ENCODE measurements at places on chromosomes 5 and 9.
A peak's percentile ranks its signal among the peaks of the same experiment; 100 is the strongest.

DNA sequence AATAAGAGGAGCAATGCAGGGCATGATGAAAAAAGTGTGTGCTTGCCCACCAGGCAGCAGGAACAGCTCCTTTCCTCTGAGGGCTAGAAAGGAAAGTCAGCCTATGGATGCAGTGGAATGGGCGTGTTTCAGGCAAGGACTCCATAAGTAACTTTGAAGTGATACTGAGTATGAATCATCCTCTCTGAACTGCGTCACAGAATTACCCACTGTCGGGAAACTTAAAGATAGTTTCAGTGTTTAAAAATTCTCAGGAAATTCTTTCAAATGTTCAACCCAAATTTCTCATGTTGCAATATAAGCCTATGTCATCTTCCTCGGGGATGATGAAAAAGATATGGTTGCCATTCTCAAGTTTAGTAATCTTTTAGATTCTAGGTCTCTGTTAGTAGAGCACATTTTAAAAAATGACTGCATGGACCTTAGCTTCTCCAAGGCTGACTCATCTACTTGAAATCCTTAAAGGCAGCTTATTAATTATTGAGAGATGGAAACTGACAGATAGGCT lies 27.7 kb downstream of the PTCD2 start:
- no peak for DNase-seq

GRCh38 chr5:102523541-102524175 lies 24.9 kb upstream of the SLCO6A1 start:
- no peak for DNase-seq

- no peak for DNase-seq
Observed at GRCh38 chr5:135651156-135651555, 72.4 kb upstream of the CXCL14 start.

DNA sequence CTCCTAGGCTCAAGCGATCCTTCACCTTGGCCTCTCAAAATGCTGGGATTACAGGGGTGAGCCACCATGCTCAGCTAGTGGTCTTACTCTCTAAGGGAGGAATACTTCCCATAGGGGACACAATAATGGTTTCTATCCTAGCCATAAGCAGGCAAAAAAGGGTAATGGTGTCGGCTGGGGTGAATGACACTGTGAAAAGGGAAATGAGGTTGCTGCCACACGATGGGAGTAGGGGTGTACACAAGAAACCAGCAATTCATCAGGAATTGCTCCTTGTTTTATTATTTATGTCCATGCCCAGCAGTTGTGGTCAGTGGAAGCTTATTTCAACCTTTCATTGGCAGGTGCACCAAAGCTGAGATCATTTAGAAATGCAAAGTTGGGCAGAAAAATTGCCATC lies 70.3 kb upstream of the ZFR start:
- DNase-seq = no peak

DNA sequence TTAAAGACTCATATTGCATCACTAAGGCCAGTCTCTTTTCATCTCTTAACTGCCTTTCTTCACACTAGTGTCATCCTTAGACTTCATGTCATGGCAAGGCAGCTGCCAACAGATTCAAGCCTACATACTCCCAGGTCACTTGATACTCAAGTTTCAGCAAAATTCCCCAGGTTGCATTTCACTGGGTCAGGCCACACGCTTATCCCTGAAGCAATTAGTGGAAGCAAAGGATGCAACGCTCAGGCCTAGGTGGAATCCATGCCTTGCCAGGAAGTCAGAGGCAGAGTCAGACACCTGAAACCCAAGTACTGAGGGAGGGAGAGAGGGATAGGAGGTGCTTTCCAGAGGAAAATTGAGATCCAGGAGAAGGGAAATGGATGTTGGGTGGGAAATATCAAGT lies 28.9 kb downstream of the YIPF5 start:
- DNase-seq = no peak

- DNase-seq = no peak
Observed at GRCh38 chr5:173234129-173234790, 746 bp downstream of the NKX2-5 start.

DNA sequence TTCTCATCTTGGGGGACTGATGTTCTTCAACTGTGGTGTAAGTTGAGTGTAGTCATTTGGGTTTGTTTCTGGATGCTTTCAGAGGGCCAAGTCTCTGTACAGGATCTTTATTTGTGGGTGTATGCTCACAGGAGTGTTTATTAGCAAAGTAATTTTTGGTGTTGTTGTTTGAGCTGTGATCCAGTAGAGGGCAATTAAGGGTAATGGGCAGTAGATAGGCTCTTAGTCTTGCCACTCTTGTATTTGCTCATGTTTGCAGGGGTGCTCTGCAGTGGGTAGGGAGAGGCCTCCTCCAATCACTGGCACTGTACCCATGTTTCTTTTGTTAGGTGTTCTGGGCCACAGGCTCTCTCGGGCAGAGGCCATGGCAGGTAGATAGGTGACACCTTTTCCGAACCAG lies 45.9 kb upstream of the ITGA2 start:
- no peak for DNase-seq

DNA sequence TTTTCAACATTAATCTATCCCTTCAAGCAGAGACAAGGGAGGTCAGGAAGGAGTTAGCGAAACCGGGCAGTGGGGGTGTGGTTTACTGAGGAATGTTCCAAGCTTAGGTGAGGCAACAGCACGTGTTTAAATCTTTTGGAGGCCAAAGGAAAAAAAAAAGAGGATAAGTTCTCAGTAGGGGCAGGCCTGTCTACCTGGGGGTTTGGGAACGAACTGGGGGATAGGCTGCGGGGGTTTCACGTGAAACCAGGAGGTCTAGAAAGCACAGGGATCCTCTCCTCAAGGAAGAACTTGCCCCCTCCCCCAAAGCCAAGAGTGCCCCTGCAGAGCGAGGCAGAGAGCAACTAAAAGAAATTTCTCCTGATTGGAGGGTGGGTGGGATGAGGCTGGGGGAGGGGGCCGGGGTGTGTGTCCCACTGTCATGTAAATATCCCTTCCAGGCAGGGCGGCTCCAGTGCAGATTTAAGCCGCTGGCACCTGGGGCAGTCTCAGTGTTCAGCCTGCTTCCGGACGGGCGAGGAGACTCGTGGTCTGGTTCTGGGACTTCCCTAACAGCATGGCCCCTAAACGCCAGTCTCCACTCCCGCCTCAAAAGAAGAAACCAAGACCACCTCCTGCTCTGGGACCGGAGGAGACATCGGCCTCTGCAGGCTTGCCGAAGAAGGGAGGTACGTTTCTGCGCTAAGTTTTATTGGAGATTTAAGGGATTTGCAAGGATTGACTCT lies 5.5 kb upstream of the SET start:
- DNase-seq = peak; percentile 87

DNA sequence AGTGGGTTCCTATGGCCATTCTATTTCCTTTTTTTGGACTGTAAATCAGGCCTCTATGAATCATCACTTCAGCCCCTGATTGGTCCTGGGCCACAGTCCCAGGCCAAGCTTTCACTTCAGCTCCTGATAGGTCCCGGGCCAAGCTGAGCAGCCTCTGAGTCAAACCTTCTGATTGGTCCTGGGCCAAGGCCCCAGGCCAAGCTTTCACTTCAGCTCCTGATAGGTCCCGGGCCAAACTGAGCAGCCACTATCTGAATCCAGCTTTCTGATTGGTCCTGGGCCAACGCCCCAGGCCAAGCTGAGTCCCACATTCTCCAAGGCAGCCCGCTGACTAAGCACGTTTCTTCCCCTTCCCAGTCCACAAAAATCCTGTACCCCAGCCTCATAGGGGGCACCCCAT lies 1972.9 kb upstream of the ACO1 start:
- no peak for DNase-seq

DNA sequence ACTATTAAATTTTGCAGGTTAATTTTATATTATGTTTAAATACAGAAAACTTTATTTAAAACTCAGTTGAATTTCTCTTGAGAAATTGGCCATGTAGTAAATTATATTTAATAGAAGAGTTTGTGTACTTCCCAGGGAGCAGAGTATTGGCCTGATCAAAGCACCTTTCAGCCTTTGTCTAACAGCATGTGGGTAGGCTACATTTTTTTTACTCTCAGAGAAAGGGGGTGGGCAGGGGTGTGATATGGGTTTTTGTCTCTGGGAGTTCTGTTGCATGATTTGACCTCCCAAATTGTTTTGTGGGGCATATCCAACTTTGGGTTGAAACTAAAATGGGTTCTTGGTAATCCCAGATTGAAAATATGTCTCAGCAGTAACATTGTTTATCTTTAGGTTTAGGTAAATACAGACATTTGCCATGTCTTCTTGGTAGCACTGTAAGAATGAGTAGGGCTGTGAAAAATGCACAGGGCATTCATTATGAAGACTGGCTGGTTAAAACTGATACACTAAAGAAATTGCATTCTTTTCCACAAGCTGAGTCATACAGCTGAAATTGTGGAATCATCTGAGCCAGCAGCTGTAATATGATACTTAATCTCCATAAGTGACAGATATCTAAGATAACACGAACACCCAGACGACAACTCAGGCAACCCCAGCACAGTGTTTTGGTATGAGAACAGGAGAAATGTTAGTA lies 75.4 kb upstream of the CDKN2B start:
- DNase-seq = no peak

GRCh38 chr5:142239394-142240159 lies 85.2 kb downstream of the SPRY4 start:
- DNase-seq = no peak

GRCh38 chr5:145772466-145772865 lies 62.7 kb downstream of the PRELID2 start:
- DNase-seq = no peak

DNA sequence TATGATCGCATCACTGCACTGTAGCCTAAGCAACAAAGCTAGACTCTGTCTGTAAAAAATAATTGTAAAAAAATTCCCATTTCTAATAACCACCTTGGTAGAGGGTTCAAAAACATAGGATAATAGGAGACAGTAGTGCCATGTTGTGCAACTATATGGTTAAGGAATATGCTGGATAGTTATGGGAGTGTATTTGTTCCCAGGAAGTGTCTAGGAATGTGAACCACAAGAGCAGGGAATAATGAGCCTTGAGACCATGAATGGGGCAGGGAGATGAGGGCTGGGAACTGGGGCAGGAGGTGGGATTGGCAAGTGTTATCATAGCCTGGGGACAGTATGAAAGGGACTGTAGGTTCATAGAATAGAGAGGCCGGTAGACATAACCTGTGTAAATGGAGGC lies 50.4 kb downstream of the RUSC2 start:
- no peak for DNase-seq

DNA sequence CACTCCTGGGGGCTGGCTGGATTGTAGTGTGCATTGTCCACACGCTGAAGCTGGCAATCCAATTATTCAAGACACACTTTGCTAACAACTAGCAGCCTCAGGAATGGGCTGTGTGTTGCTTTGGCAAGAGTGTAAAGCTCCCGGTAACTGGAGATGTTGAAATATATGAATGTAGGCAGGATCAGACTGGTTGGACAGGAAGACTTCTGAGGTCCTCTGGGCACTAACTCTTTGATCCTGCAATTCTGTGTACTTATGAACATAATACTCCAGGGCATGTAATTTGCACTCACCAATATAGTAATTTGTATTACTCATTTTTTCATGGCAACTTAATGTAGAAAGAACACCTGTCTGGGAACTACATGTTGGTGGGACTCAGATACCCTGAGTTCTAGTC lies 106.7 kb upstream of the SLC28A3 start:
- no peak for DNase-seq

DNA sequence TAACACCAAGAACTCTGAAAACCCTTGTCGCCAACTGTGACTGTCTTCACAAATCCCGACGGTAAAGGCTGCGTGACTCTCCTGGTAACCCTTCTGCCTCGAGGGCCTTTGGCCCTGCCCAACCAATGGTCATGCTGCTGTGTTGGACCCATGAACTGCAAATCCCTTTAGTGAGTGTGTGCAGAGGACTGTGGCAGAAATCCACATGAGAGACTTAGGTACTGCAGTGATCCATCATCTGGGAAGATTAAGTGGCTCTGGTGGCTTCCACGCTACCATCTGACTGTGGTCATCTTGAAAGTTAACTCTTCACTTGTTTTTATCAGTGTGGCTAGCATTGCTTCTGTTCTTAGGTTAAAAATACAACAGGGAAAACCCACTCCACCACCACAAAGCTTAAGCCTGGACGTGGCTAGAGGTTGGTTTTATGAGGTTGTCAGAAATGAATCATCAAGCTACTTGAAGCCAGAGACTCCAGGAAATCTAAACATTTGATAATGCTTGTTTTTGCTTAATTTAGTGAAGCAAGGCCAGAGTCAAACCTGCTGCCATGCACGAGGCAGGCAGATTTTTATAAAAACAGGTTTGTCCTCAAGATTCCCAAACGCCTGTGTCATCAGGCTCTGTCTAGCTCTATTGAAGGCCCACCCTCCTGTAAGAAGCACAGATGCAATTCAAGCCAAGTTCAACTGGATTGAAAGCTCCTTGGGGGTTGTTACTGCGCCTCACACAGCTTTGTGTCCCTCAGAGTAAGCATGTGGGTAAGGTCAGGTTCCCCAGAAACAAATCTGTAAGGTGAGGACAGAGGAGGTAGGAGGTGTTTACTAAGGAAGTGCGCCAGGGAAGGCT lies 52.7 kb upstream of the ERCC6L2 start:
- no peak for DNase-seq

DNA sequence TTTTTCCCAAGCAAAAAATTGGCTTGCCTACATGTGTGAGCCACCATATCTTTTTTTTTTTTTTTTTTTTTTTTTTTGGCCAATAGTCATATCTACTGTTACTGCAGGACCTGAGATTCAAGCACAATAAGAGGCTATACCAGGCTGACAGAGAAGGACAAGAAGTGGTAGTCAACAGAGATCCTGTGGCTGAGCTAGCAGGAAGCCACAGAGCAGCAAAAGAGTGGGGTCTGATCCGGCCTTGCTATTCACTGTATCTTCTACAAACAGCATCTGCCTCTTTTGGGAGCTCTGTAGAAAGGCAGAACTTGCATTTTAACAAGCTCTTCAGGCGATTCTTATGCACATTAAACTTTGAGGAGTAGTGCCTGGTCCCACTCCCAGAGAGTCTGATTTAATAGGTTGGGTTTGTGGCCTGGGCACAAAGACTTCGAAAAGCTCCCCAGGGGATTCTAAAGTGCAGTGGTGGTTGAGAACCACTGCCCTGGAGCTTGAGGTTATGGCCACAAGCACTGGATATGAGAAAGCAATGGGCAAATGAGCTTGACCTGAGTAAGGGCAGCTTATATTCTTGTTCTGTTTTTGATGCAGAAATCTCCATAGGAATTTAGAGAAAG lies 162.8 kb downstream of the PIK3R1 start:
- DNase-seq = no peak

GRCh38 chr5:127702926-127703561 lies at the start of gene CCDC192:
TSS of gene CCDC192 (plus strand) at chr5:127703391. CDS start at chr5:127703446, 55 bp downstream.
- DNase-seq = no peak

- no peak for DNase-seq
Observed at GRCh38 chr5:92906798-92907376, 674.1 kb downstream of the NR2F1-AS1 start.

- DNase-seq = no peak
Observed at GRCh38 chr9:23006127-23006526, 559.5 kb downstream of the DMRTA1 start.

GRCh38 chr5:173673295-173674101 lies 57.0 kb upstream of the BOD1 start:
- DNase-seq = no peak

GRCh38 chr9:98332405-98332831 lies 77.0 kb upstream of the TBC1D2 start:
- DNase-seq = no peak

DNA sequence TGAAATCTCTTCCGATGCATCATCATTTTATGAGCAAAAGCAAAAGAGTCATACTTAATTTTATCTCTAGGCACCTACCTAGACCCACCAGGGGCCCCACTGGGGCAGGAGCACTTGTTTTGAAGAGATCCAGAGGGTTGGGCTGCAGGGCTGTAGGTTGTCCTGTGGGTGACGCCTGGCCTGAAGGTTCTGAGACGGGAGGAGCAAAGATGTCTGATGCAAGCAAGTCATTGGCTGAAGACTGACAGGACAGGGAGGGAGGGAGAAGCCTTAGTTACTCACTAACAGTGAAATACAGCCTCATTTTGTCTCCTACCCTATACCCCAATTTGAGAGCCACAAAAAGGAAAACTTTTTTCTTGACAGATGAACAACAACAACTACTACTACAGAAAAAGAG lies 17.1 kb upstream of the C9 start:
- no peak for DNase-seq

Measured in iPS DF 6.9 (cell line).